ENCODE measurements at places on chromosomes 3 and 15.

GRCh38 chr3:140906785-140907184, 34.9 kb upstream of the SLC25A36 start:
- DNase-seq: no peak

GRCh38 chr3:55782807-55783206, 295.7 kb upstream of the WNT5A start:
- DNase-seq: no peak

- DNase-seq: no peak
These were observed 30.6 kb downstream of the ABCC5 start for GRCh38 chr3:183987000-183987600.

DNA sequence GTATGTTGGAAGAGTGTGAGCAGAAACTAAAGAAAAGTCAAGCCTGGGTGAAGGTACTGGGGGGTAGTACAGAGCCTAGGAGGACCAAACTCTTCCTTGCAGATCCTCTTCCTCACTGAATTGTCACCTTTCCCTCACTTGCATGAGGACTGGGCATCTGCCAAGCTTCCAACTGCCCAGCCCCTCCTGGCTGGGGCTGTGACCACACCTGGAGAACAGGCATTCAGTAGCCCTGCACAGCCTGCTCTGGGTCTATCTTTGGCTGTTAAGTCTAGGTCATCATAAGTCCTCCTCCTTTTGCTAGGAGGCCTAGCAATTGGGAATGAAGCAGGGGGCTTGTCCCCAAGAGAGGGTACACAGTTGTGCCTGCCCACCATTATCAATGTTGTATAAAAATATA, 55.2 kb downstream of the CAPN7 start:
- no peak for DNase-seq

DNA sequence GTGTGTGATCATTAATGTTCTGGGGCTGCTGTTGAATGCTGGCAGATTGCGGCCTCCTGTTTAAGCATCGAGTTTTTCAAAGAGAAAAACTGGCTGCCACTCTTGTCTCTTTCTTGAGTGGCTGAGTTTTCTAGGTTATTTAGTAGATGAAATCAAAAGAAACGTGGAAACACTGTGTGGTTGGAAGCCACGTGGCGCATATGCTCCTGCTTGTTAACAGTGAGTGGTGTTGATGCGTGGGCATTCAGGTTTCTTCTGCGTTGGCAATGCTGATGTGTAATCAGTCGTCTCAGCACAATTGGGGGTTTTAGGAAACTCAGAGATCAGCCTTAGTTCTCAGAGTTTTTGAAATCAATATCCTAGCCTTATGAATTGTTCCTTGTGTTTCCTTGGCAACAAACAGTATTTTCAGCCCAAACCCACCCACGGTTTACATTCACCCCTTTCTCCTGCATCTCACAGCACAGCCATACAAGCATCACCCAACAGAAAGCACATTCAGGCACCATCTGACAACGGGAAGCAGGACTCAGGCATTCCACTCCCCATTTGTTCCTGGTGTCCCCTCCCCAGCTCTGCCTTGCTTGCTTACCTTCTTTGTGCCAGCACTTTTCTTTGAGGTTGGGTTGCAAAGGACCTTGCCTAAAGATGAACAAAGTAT, 74.7 kb downstream of the SEC22A start:
- DNase-seq: no peak

DNA sequence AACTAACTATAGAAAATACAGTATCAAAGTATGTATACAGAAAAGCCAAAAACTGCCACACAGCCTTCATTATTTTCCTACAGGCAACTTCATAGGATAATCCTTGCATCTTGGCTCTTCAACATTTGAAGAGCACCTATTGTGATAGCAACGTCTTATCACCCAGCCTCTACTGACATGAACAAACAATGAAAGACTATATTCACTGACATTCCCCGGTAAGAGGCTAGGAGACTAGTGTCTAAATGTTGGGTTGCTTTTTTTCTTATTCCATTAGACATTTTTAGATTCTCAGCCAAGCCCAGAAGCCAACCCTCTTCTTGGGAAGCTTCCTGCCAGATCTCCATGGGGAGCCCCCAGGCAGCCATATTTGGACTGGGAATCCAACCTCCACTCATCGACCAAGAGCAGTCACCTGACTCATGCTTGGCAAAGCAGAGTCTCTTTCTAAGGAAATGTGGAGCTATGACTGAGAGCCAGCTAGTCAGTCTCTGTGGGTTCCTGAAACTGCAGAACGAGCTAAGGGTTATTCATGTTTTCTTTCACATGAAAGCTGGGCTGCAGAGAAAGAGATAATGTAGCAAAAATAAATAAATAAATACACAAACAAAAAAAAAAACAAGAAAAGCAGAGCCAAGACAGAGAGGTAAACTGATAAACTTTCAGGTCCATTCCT, 227.5 kb downstream of the MAGI1 start:
- DNase-seq: no peak

DNA sequence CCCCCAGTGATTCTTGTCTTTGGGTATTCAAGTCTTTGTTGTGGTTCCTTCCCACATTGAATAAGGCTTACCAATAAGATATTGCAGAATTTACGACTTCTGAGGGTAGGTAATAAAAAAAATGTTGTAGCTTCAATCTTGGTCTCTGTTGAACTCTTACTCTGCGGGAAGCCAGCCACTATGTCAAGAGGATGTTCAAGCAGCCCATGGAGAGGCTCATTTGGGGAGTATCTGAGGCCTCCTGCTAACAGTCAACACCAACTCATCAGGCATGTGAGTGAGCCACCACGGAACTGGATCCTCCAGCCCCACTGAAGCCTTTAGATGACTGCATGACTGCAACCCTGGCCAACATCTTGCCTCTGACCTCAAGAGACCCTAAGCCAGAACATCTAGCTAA, 3.2 kb upstream of the TBC1D23 start:
- DNase-seq: no peak

GRCh38 chr3:100833483-100833882, 124.2 kb downstream of the TFG start:
- no peak for DNase-seq

DNA sequence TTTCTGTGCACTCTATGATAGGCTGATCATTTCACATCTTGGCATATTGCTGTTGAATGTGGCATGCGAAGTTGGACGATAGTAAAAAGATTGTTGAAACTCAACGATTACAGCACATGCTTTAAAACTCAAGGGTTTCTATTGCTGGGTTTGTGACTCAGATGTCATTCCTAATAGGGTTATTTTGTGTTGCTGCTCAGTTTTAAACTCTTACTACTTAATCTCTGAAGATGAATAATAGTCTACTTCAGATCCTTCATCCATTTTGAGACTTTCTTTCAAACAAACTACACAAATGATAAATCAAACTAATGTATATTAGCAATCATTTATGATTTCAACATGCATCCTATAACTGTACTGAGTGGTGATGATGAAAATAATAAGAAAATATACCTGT, 71.3 kb upstream of the MBNL1 start:
- no peak for DNase-seq

DNA sequence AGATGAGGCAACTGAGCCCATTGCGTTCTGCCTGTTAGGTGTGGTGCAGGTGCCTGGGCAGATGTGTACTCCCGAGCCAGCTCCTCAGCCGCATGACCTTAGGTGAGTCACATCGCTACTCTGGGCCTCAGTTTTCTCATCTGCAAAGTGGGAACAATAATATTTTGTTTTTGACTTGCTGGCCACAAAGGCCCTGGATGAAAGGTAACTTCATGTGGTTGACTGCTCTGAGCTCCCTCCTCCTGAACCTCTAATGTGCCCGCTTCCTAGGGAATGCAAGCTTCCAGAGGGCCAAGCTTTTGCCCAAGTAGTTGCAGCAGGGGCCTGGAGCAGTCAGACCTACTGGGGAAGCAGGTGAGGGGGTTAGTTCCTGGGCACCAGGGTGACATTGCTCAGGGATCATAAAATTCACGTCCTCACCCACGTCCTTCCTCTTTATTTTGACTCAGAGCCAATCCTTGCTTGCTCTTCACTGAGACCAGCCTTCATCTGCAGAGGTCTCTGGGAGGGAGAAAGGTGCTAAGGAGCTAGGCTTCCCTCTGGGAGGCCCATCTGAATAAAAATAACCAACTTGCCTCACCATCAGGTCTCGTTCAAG, 149.0 kb upstream of the TLE3 start:
- no peak for DNase-seq

GRCh38 chr3:173711619-173712018, 314.1 kb downstream of the NLGN1 start:
- DNase-seq: no peak

DNA sequence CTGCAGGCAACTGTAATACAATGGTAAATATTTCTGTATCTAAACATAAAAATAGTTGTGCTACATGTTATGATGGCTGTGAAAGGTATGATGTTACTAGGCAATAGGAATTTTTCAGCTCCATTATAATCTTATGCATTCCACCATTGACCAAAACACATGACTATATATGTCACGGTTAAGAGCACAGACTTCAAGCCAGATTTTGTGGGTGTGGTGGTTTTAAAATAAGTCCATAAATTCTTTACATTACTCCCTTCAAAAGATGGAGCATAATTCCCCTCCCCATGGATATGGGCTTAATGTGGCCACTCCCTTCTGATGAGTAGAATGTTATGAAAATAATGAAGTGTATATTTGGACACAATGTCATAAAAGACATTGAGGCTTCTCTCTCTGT, 88.4 kb upstream of the TBC1D5 start:
- DNase-seq: no peak

DNA sequence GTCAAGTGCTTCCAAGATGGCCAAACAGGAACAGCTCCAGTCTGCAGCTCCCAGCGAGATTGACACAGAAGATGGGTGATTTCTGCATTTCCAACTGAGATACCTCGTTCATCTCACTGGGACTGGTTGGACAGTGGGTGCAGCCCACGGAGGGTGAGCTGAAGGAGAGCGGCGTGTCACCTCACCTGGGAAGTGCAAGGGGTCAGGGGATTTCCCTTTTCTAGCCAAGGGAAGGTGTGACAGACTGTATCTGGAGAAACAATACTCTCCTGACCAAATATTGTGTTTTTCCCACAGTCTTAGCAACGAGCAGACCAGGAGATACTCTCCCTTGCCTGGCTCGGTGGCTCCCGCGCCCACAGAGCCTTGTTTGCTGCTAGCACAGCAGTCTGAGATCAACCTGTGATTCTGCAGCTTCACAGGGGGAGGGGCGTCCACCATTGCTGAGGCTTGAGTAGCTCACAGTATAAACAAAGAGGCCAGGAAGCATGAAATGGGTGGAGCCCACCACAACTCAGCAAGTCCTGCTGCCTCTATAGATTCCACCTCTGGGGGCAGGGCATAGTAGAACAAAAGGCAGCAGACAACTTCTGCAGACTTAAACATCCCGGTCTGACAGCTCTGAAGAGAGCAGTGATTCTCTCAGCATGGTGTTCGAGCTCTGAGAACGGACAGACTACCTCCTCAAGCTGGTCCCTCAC, 293.5 kb upstream of the SUCLG2 start:
- DNase-seq: peak; percentile 31

DNA sequence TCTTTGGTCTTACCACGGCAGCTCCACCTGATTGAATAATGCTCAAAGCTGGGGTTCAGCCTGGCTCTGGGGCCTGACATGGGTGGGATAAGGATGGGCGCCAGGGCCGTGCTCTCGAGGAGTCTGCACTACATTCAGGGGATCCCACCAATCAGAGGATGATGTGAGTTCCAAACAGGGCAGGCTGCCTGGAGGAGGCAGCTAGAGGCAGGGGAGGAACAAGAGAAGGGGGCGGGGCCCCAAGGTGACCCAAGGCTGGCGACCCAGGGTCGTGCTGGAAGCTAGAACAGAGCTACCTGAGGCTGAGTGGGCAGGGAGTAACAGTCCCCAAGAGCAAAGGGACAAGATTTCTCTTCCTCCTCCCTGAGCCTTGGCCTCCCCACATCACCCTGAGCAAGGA, 56.1 kb downstream of the PCSK6 start:
- DNase-seq: no peak

DNA sequence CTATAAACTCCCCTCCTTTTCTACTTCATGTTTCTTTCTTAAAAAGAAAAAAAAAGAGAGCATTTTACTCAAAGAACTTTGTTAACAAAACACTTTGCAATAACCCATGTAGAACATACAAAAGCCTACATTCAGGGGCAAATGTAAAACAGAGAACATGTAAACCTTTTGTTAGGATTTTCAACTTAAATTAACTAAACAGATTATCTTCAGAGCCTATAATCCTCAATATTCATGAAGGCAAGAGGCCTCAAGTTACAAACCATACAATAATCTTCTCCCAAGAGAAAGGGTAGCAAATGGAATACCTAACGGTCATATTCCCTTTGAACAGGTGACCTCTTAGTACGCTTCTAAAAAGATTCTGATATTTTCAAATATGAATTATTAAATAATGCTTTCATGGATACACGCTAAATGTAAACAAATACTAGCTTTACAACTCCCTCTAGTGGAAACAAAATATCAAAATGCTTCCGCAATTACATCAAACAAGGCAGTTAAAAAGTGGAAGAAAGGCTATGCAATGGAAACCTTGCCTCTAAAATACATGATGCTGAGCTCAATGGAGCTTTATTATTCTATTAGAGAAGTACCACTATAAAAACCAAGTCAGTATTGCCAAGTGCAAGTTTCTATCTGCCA, 9.9 kb downstream of the CEP152 start:
- no peak for DNase-seq

DNA sequence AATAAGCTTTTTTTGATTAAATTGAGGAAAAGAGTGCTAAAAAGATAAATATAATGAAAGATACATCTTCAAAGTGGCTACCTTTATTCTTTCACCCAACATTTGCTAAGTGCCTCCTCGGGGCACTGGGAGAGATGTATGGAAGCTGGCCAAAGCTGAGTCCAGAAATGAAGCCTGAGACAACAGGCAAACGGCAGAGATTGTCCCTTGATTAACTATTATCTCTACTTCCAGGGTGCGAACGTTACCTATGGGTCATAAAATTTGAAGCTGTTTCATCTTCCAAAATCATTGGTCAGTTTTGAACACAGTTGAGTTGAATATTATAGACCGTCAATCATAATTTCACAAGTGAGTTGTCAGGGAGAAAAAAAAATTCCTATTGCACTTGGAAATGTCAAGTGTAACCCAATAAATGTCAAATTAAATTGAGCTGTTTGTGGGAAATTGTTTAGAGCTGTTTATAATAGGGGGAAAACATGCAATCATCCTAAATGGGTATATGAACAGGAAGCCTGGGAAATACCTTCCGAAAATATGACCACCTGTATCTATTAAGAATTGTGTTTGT, 73.9 kb downstream of the SUCLG2 start:
- no peak for DNase-seq
